ENCODE measurements at places on chromosomes 1 and 21.

DNA sequence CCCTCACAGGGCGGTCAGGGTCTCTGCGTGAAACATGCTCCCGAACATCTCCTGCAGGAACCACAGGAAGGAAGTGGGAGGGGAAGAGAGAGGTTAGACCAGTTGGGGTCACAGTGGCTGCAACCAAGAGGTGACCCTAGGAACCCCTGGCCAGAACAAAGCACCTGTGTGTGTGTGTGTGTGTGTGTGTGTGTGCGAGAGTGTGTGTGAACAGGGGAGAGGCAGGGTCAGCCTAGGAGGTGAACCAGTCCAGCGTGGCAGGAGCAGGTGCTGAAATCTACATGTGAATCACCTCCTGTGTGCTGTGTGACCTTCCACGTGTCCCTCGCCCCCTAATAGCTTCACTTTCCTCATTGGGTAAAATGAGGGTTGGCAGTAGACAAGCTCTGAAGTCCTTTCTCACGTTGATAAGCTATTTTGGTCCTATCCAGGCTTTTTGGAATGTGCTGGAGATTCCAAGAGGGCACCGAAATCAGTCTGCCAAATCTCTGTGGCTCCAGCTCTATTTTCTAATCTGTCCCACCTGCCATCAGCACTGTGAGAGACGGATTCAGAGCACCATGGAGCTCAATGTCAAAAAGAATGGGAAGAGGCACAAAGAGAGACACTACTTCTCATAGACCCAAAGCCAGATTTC lies 27.8 kb downstream of the SLC26A9 start:
- DNase-seq, result no peak

DNA sequence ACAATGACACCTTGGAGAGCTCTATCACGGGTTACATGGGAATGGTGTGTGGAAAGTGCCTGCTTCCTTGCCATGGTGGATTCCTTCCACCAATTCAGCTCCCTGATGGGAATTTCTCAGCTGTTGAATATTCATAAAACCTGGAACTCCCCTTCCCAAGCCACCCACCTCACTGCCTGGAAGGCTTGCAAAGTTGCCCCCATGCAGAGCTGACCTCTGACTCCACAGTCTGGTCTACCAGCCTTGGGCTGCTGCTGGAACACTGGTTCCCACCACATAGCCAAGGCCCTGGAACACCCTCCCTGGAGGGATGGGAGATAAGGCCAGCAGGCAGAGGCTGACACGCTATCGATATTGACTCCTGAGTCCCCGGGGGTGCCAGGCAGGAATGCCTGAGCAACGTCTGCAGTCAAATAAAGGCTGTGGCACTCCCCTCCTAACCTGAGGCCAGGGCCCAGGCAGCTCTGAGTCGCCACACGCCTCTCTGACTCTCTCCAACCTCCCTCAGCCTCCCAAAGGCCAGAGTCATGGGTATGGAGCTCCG lies 8.8 kb downstream of the CCDC24 start:
- DNase-seq, result no peak

- DNase-seq, result no peak
These were observed 48.4 kb upstream of the COA6 start for GRCh38 chr1:234324821-234325220.

DNA sequence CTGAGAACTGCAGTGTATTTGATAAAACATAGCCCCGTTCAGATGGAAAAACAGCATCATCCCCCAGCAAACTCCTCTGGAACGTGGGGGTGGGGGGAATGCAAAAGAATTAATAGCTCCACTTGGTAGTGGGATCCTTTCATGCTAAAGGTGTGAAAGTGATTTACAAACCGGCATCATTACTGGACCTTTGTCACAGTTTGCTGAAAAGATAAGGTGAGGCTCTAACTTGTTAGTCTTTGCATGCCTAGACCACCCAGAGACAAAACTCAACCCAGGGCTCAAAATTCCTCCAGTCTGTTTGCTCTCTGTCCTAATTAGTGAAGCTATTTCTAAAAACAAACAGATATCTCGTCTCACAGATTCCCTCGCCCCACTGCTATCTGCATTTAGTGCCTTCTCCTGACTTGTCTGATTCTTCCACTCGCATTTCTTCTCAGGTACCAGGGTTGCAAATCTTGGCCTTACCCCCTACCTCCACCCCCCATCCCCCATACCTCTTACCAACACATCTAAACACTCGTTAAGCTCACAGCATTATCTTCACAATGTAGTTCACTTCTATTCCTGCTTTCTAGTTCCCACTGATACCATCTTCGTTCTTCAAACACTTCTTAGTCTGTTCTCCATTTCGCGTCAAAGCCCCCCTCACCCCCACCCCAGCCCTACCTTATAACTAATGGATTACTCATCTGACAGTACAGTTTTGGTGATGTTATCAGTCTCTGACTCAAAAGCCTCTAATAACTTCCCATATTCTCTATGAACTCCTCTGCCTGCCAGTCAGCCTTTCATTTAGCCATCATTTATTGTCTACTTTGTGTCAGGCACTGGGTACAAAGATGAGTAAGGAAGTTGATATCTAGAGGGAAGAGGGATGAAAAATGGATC lies 11.8 kb downstream of the IER5 start:
- no peak for DNase-seq

- no peak for DNase-seq
These were observed 53.0 kb downstream of the LRRC71 start for GRCh38 chr1:156973417-156973816.

DNA sequence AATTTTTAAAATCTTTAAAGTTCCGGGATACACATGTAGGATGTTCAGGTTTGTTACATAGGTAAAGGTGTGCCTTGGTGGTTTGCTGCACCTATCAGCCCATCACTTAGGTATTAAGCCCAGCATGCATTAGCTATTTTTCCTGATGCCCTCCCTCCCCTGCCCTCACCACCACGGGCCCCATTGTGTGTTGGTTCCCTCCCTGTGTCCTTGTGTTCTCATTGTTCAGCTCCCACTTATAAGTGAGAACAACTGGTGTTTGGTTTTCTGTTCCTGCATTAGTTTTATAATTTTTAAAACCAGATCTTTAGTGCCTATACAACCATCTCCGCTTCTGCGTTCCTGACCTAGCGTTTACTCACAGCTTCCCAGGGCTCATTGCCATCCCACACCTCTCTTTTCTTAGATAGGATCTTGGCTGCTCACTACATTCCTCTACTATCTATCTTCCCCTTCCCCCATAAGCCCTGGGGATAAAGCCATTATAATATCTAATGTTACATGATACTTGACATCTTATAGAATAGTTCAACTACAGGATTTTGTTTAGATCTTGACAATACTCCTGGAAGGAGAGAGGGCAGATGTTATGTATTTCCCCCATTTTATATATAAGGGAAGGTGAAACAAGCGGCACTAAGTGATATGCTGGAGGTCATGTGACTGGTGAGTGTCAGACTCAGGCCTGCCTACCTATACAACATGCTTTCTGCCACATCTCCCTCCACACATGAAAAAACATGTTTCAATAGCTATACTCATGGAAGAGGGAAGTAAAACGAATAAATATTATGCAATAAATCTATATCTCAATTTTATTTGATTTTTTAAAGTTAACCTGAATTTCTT lies 52.3 kb upstream of the DNAJC6 start:
- no peak for DNase-seq

- no peak for DNase-seq
These were observed 532 bp downstream of the CSF1 start for GRCh38 chr1:109910963-109911798.

DNA sequence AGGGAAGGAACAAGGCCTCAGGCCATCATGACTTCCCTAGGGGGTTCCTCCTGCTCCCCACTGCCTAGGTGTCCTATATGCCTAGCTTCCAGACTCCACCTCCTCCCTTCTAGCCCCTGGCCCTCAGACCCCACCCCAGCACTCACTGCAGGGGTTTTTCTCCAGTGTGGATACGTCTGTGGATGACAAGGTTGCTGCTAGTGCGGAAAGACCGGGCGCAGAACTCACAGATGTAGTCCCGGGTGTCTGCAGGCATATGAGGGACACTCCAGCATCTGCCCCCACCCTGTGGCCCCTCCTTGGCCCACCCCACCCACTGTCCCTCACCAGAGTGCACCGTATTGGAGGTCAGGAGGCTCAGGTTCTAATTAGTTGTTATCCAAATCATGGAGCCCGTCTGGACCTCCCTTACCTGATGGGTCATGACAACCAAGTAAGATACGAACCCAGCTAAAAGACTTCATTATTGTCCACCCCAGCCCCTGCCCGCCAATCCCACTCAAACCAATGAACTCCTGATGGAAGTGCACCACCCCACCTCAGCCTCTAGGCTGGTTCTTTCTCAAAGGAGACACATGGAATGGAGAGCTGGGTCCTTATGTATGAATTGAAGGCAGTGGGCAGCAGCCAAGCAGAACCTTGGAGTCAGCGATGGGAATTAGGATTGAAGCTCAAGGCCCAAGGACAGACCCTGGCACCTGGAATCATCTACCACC lies 8.2 kb downstream of the ZNF692 start:
- no peak for DNase-seq

DNA sequence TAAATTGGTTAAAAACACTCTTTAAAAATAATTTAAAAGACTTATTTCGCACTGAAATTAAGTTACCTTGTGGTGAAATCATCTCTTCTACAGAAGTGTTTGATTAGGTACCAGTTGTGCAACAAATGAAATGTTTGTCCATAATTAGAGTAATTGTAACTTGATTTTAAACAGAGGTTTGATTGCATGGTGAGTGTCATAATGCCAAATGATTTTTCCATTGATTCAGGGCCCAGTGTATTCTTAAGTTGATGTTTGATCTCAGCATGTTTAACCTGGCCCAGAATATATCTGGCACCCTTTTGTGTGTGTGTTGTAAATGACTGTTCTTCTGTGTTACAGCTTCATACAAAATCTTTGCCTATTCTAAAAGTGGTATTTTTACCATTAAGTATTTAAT lies 28.5 kb downstream of the LRRC8B start:
- no peak for DNase-seq

- no peak for DNase-seq
These were observed 532.0 kb downstream of the RWDD3 start for GRCh38 chr1:95766036-95766435.

DNA sequence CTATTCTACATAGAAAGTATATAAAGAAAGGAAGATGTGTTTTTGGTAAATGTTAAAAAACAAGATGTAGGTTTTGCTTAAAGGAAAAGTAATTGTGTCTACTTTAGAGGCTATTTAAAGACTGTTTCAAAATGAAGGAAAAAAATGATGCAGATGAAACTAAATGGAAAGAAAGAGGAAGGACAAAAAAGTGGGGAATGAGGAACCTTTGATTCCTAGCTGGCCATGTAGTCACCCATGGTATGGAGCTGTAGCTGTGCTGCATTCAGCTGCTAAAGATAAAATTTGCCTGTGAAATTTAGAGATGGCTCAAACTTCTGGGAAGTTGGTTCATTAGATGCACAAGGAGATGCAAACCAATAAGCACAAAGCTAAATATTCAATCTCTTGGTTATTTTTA lies 86.8 kb upstream of the SERBP1 start:
- no peak for DNase-seq

DNA sequence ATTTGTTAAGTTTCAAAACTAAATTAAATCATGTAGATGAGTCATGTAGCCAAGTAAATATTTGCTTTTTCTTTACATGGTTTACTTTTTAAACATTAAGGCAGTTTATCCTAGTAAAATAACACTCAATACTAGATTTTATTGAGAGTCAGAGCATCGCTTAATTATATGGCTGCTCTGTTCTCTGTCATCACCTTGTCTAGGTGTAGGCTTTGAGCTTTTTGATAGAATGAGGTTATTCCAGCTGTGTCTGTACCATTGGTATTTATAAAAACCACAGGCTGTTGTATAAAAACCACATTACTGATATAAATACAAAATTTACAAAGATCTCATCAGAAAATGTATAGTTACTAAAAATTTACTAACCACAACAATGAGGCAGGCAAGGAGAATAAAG lies 42.5 kb upstream of the GPR52 start:
- no peak for DNase-seq

DNA sequence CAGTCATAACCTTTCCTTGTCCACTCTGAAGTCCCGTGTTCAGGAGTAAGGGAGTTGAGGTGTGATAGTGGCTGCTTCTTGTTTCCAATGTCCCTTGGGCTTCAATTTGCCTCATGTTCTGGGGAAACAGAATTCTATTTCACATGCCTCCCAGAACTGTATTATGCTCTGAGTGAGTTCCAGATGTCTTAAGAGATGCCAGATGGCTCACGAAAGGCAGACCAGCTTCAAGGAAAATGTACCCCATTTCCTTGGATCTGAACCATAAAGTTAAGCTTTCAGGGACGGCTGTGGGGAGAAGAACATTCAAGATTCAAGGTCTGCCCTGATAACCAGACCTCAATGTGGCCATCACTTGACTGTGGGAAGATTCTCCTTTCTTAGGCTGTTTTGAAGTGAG lies 42.4 kb downstream of the C1orf87 start:
- no peak for DNase-seq

- no peak for DNase-seq
These were observed 1.0 kb downstream of the TMEM201 start for GRCh38 chr1:9589719-9590157.

DNA sequence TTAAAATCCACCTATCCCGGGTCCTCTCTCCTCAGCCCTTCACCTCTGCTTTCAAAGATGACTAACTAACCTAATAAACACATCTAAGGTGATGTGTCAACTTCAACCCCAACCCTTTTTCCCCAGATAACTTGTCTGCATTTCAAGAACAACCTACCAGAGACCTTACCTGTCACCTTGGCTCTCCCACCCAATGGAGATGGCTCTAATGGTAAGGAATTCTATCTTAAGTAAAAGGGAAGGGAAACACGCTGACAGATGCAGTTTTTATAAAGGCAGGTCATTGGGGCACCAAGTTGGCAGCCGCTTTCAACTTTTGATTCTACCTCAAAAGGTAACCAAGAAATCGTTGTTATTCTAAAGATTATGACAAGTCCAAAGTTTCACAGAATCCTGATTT lies 37.6 kb downstream of the MRPL39 start:
- DNase-seq, result no peak

DNA sequence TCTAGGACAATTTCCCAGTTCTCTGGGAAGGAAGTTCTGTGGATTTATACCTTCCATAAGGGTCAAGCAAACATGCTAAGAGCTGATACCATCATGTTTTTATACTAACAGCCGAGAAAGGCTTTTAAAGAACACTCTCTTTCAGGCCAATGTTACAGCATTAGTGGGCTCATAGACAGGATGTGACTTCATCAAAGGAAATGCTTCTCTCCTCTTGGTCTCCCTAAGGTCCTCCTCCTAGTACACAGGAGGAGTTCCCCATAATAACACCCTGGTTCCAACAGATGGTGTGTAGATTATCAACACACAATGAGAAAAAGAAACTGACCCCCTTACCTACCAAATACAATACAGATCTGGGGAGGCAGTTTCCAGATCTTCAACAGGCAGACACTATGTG lies 26.7 kb upstream of the GLIS1 start:
- DNase-seq, result no peak

GRCh38 chr1:196515904-196516303 lies 92.3 kb downstream of the KCNT2 start:
- no peak for DNase-seq

DNA sequence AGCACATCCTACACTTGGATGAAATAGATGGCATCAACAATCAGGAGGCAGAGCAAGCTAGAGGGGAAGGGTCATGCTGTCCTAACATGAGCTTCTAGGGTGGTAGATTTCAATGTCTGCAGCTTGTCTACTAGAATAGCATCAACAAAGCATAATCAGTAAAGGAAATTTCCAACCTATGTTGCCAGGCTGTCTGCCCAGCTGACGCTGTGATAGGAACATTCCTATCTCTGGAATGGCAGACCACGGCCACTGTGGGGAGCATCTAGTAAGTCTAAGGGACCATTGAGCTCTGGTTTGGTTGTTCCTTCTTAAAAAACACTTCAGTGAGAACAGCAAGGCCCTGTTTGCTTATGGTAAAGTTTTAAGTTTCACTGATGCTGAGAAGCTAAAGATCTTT lies 206.8 kb downstream of the PAPPA2 start:
- DNase-seq, result no peak

GRCh38 chr1:35850051-35850450 lies 33.0 kb upstream of the AGO1 start:
- DNase-seq, result no peak

Data from GM19239 (cell line).